ENCODE measurements at places on chromosomes 3 and 15.

DNA sequence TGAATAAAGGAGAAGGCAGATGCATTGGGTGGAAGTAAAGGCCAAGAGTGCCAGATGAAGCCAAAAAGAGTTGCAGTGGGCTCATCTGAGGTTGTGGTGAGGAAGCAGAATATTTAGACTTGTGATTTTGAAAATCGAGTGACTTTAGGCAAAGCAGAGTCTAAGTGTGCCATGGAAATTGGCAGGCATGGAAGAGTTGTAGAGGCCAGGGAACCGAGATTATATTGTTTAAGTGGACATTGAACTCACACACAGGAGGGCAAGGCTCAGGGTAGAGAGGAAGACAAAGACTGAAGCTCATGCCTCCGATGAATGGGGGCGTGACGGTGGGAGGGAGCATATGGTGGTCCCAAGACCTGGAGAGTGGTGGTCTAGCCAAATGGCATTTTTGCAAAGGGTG lies 347.5 kb downstream of the EPHB1 start:
- no peak overlapping the region for H3K27ac ChIP-seq
- H3K36me3 ChIP-seq: no peaks in the 10 kb centered on the region
- H3K27me3 ChIP-seq: no peaks in the 10 kb centered on the region
- no peak overlapping the region for H3K4me3 ChIP-seq

GRCh38 chr3:58052373-58053273 lies 44.4 kb downstream of the FLNB start:
- H3K4me1 ChIP-seq: peaks cover 6% of the 10 kb centered on the region
- no peaks in the 10 kb centered on the region for H3K27me3 ChIP-seq
- no peaks in the 10 kb centered on the region for H3K36me3 ChIP-seq
- peak overlapping the region; percentile 74 for H3K27ac ChIP-seq
- no peak overlapping the region for H3K4me3 ChIP-seq
- DNase-seq: peak; percentile 65

GRCh38 chr3:174100744-174101143 lies 703.2 kb downstream of the NLGN1 start:
- H3K4me1 ChIP-seq: no peaks in the 10 kb centered on the region
- H3K27ac ChIP-seq: no peak overlapping the region
- H3K4me3 ChIP-seq: no peak overlapping the region
- H3K27me3 ChIP-seq: no peaks in the 10 kb centered on the region
- no peaks in the 10 kb centered on the region for H3K36me3 ChIP-seq

GRCh38 chr15:45168751-45169551 lies 18.8 kb downstream of the SHF start:
- H3K4me3 ChIP-seq: no peak overlapping the region
- no peaks in the 10 kb centered on the region for H3K27me3 ChIP-seq
- H3K4me1 ChIP-seq: no peaks in the 10 kb centered on the region

Measured in gastrocnemius medialis (tissue), 4 donors.